Neuronal stem cell (in vitro differentiated cells): ENCODE measurements at places on chromosomes 7 and 10.

DNA sequence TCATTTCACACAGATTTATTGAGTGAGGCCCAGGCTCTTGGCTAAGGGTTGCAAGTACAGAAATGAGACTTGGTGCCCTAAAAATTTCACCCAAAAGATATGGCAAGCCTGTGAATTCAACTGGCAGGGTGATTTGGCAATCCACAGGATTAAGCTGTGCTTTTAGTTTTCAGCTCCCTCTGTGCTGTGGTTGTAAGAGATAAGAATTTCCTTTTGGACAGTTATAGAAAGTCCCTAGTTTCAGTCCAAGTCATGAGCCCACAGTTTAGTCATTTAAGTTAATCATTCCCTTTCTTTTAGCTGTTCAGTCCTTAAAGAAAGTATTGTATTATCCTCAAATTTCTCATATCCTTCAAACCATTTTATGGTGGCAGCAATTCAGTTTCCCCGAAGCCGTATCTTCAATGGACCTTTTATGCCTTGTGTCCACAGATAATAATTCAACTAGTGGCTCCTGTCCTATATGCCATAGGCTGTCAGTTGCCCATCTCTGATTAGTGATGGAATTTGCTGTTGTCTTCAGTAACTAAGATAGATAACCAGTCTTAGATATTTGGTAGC is 73.4 kb upstream of the NAMPT start:
- no peak for DNase-seq

DNA sequence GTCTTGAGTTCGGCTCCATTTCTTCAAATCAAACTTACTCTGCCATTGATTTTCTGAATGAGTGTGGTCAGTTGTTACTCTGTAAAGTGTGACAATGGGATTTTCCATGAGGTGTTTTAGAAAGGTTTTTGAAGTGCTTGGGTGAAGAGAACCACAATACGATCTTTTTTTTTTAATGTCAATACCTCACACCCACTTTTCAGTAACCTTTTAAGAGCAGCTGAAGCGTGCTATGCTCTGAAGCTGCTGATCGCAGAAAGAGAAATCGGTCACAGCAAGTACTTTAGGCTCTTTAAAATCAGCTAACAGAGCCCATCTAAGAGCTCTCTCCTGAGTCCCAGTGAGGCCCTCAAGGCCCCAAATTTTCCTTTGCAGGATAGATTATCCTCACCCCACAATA is 34.4 kb upstream of the YAE1 start:
- no peak for DNase-seq

DNA sequence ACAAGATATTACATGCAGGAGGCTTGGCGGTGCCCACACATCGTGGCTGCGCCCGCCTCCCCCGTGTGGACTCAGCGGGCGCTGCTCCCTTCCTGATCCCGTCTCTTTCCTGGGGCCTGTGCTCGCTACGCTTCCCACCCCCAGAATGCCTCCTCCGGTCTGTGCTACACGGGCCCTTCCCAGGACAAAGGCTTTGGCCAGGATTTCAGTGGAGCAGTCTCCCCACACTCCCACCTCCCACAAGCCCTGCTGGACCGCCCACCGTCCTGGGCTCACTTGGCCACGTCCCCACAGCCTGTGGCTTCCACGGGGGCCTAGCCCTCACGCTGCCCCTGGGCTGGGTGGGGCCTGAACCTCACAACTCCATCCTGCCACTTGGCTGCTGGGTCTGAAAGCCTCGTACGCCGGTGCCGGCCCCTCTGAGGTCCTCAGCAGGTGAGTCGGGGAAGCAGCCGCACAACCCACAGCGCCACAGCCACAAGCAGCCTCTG is 17.3 kb downstream of the CFAP46 start:
- no peak for DNase-seq

DNA sequence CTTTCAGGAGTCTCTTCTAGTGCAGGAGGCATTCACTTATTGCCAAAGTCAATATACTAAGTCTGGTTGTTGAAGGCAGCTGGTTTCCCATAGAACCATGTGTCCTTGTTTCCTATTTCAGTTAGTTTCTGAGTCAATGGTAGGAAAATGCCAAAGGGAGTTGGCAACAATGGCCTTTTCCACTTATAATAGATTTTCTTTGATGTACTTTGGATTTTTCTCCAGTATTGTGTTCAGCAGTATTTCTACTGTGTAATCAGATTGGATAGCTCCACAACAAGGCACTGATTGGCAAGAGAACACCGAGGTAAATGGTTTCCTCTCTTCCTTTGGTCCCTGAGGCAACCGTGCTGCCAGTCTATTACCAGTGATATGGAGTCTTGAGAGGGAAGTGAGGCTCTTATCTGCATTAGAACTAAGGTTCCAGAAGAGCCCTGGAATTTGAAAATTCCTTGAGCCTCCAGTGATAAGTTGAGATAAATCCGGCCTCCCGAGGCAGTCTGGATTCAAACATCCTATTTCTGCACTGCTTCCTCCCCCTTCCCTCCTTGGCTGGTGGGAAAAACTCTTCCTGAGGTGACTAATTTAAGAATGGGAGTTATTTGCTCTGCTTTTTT is 7.9 kb upstream of the SEPTIN7 start:
- DNase-seq = no peak

GRCh38 chr7:84200859-84201258 is 6.3 kb upstream of the SEMA3A start:
- DNase-seq = no peak
